GM04504 (cell line): ENCODE measurements at places on chromosomes 4 and X.

- DNase-seq = no peak
These were observed 385.4 kb upstream of the CNKSR2 start for GRCh38 chrX:20988804-20989203.

DNA sequence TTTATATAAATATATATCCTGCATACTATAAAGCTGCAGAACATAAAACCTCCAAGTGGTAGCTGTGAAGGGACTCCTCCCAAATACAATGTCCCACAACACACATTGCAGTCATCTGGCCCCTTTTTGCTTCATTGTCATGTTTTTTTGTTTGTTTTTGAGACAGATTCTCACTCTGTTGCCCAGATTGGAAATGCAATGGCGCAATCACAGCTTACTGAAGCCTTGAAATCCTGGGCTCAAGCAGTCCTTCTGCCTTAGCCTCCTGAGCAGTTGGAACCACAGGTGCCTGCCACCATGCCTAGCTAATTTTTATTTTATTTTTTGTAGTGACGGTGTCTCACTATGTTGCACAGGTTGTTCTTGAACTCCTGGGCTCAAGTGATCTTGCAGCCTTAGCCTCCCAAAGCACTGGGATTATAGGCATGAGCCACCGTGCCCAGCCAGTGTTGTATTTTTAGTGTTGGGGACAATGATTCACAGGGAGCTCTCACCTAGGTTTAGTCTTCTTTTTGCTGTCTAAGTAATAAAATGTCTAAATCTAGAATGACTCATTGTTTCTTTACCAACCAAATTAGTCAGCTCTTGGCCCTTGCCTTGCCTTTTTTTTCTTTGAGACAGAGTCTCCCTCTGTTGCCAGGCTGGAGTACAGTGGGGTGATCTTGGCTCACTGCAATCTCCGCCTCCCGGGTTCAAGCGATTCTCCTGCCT, 24.0 kb upstream of the XIAP start:
- DNase-seq = peak; percentile 37

DNA sequence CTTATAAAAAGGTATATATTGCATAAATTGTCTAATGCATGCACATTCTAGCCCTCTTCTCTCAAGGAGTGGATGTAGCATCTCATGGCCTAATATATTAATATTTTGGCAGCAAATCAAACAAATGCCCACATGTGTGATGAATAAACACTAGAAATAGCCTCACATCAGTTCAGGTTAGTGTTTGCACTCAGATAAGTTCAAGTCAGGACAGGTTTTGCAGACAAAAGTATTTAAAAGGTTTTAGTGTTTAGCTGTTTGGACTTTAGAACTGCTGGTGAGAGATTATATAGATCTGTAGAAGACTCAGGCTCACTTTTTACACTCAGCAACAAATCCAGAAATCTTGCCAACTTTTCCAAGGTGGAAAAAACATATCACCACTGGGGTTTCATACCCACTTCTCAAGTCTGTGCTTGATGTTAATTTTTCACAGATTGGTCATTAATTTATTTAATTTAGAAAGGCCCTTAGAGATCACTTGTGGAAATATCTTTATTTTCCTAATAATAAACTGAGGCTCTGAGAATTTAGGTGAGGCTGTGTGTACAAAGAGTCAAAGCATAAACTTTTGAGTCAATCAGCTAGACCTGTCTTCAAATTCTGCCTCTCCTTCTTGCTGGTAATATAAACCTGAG, 362.6 kb downstream of the GASK1B start:
- no peak for DNase-seq

DNA sequence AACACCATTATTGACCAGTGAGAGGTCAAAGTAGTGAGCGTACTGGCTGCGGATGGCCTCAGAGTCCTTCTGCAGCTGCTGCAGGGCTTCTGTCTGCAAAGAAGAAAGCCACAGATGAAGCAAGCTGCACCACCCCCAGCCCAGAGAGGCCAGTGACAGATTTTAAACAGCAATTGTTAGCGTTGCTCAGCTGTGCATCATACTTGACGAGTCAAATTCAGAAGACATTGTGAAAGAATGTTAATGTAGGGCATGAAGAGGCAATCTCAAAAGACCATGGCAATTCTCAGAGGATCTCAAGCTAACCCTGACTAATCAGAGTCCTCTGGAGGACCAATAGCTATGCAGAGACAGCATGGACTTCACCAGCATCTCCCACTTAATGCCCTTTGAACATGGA, 16.6 kb downstream of the DKC1 start:
- DNase-seq = no peak

DNA sequence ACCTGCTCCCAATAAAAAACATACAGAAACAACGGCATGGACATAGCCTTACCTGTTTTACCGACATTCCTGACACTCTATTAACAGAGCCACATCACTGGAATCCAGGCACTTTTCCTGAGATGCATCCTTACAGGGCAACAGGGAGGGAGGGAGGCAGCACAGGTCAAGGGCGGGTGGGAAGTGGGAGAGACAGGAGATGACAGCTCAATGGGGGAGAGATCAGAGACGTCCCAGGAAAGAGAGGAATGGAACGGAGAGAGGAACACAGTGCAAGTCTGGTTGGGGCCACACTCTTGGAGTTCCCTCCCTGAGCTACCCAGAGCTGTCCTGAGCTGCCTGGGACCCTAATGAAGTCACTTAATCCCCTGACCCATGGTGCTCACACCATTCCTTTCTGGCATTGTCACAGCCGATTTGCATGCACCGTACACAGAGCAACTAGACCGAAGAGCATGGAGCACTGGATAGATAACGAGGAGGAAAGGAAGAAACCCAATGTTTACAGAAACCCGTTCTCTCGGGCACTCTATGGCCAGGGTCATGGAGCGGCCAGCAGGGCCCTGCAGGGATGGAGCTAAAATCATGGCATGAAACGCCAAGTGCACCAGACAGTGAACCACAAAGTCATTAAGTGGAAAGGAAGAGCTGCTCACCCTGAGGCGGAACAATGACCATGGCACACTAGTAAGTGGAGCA, 93.1 kb downstream of the NSUN7 start:
- DNase-seq = no peak

DNA sequence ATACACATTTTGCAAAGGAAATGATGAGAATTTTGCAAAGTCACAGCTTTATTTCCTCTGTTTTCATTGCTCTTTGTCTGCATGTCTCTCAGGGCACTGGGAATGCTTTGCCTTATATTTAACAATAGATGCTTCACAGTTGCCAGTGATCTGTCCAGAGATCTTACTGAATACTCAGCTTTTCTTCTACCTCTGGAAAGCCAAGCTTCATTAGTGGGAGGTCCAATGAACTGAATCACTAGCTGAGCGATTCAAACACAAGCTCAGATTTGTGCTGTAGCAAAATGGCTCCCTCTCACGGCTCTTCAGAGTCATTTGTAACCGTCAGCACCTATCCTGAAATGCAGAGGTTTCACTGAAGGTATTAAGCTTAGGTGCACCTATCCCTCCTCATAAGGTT, 138.9 kb downstream of the DCLK2 start:
- DNase-seq = peak; percentile 51

- DNase-seq = no peak
These were observed 240.7 kb downstream of the IQCM start for GRCh38 chr4:149574971-149575370.

DNA sequence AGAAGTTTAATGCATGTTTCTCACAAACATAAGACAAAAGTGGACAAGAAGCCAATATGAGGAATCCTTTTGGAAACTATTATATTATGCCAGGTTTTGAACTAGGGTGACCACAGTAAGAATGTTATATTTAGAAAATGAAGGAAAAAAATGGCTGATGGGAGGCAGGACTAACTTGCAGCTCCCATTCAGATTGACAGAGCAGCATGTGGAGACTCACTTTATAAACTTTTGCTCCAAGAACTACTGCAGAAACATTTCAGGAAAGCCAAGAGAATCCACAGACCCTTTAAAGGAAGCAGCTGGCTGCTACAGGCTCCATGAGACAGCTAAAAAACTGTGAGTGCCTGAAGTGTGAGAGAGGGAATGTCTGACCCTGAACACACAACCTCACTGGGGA, 738.6 kb upstream of the GRIA3 start:
- no peak for DNase-seq

- DNase-seq = no peak
These were observed 99.3 kb downstream of the ANXA5 start for GRCh38 chr4:121597346-121597934.

GRCh38 chrX:65900850-65901844, 138.7 kb downstream of the VSIG4 start:
- no peak for DNase-seq

- DNase-seq = no peak
These were observed 227.5 kb upstream of the STK26 start for GRCh38 chrX:131795442-131796229.

DNA sequence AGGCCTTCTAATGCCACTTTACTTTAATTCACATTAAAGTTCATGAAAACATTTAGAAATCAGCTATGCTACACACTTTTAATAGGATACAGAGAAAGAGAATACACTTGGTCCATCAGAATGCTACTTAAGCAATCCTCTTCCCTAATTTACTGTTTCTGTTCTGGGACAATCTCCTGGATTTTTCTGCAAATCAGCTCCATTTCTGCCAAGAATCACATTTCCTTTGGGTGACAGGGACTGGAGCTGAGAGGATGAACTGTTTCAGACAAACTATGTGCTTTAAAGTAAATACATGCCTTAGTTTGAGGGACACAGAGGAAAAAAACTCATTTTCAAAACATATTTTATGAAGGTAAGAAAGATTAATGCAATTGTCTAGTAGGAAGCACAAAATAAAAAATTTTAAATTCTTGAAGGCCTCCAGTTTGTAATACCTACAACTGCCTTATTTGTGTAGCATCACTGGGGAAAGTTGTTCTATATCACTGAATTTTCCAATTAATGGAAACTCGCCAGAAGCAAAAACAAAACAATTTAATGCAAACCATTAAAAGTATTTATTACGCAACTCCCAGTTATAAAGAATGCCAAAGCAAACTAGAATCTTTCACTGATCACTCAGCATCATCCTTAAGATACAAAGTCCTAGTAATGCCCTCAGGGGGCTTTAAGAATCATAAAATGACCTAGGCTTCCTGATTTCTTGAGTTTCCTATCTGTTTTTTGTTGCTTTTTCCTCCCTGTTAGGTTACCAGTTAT, 36.3 kb downstream of the BCLAF3 start:
- no peak for DNase-seq

GRCh38 chr4:71261001-71261400, 77.8 kb upstream of the SLC4A4 start:
- DNase-seq = no peak

DNA sequence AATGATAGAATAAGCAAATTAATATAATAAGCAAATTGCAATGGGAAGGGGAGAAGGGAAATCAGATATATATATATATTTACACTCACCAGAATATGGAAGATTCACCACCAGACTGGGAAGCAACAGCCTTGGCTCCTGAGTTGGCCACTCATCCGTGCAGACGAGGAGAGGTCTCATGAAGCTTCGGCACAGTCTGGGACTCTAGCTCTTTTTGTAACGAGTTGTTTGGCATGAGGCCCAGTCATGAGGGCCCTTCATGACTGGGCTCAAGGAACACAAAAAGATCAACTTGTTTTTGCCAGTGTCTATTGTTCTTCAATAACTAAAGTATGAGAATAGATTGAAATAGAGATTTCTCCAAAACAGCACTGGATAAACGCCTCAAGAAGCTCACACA, 176.4 kb downstream of the ADGRA3 start:
- DNase-seq = no peak

GRCh38 chrX:149275836-149276235, 229.3 kb downstream of the IDS start:
- no peak for DNase-seq

DNA sequence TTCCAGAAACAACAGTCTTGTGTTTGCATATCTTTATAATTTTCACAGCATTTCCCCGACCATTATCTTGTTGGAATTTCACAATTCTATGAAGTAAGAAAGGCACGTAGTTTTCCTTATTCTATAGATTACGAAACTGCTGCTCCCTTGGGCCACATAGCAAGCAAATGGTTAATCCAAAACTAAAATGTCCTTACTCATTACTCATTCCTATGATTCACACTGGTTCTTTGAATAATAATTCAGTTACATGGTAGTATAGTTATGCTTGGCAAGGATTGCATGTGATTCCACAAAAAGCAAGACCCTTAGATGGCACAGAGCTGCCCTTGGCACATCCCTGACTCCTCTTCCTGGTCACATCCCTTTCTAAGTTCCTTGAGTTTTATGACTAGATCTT, 51.2 kb downstream of the OR13H1 start:
- no peak for DNase-seq

GRCh38 chr4:108192056-108192455, 23.3 kb upstream of the LEF1 start:
- DNase-seq = no peak

- no peak for DNase-seq
These were observed 318.3 kb downstream of the ARHGAP24 start for GRCh38 chr4:85793233-85793585.

GRCh38 chrX:67555578-67556203, 11.9 kb downstream of the AR start:
- peak; percentile 13 for DNase-seq

GRCh38 chrX:18674788-18675735, 3.2 kb upstream of the RS1 start:
- peak; percentile 35 for DNase-seq

DNA sequence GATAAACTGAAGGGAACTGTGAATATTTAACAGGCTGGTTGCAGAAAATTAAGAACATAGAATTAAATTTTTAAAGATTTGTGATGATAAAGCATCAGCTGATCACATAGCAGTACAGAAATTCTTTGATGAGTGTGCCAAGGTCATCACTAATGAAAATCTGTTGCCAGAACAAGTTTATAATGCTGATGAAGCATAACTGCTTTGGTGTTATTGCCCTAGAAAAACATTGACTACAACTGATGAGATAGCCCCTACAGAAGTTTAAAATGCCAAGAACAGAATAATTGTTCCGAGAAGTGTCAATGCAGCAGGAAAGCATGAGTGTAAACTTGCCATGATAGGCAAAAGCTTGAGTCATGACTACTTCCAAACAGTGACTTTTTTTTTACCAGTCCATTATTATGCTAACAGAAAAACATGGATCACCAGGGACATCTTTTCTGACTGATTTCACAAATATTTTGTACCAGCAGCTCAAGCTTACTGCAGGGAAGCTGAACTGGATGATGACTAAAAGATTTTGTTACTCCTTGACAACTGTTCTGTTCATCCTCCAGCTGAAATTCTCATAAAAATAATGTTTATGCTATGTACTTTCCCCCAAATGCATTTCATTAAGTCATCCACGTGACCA, 1136.6 kb downstream of the FAT4 start:
- DNase-seq = peak; percentile 45

DNA sequence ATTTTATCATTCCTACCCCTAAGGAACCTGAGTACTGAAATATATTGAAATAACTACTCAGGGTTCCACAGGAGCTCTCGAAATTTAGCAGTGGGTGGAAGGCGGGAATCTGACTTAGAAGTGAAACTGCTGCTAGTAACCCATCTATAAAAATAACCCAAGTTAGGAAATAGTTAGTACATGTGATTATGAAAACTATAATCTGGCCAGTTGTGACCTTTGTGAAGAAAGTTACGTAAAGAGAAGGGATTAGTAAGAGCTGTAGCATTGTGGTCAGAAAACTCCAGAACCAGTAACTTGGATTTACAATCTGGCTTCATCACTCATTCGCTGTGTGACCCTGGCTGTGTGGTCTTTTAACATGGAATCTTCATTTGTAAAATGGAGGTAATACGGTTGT, 175.5 kb downstream of the RAPGEF2 start:
- no peak for DNase-seq

GRCh38 chr4:156643826-156644225, 327.8 kb downstream of the PDGFC start:
- no peak for DNase-seq

GRCh38 chr4:31692399-31692940, 972.3 kb downstream of the PCDH7 start:
- no peak for DNase-seq
